ENCODE measurements at places on chromosomes 6 and 20. TPM values are rescaled to one million over a fixed set of nuclear protein-coding genes. Genes with fewer than 3 reads are reported as not detected.

DNA sequence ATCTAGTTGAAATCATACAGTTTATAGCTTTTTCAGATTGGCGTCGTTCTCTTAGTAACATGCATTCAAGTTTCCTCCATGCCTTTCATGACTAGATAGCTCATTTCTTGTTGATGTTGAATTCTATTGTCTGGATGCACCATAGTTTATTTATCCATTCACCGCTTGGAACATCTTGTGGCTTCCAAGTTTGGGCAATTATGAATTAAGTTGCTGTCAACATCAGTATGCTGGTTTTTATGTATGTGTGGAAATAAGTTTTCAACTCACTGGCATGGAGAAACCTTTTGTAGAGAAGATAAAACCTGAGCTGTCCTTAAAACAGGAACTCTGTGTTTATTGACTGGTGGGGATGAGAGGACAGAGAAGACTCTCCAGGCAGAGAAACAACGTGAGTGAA is 248.0 kb downstream of the CDC5L start:
- DNase-seq = no peak

GRCh38 chr6:2940010-2940850 is 31.1 kb downstream of the SERPINB6 start:
- peak; percentile 84 for DNase-seq

DNA sequence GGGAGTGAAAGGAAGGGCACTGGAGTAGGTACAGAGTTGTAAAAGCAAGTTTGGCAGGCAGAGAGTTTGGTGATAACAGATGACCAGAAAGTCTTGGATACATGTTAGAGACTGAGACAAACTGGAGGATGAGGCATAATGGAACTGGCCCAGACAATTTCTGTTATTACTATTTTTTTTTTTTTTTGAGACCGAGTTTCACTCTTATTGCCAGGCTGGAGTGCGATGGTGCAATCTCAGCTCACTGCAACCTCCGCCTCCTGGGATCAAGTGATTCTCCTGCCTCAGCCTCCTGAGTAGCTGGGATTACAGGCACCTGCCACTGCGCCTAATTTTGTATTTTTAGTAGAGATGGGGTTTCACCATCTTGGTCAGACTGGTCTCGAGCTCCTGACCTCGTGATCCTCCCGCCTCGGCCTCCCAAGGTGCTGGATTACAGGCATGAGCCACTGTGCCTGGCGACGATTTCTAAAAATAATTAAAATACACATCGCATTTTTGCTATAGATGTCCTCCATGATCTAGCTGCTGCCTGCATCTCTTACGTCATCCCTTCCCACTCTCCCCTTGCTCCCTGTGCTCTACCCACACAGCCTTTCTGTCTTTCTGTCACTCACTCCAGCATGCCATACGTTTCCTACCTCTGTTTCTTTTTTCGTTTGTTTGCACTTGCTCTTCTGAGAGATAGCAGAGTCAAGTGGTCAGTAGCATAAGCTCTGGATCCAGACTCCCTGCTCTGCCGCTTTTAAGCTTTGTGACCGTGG is 23.5 kb downstream of the MAPK14 start:
- DNase-seq = no peak

DNA sequence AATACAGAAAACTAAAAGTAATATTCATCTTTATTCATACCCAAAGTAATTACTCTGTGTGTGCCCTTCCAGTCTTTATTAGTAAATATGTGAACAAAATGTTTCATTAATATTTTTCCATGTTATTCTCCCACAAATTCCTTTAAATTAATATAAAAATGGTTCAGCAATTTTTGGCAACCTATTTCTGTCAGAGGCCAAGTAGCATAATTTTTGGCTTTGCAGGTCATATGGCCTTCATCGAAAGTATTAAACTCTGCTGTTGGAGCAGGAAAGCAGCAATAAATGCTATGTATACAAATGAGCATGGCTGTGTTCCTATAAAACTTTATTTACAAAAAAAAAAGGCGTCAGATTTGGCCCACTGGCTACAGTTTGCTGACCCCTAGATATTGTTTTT is 16.1 kb downstream of the ZC2HC1B start:
- DNase-seq = no peak

- DNase-seq = no peak
Observed at GRCh38 chr6:169162752-169163407, 90.8 kb downstream of the THBS2 start.

DNA sequence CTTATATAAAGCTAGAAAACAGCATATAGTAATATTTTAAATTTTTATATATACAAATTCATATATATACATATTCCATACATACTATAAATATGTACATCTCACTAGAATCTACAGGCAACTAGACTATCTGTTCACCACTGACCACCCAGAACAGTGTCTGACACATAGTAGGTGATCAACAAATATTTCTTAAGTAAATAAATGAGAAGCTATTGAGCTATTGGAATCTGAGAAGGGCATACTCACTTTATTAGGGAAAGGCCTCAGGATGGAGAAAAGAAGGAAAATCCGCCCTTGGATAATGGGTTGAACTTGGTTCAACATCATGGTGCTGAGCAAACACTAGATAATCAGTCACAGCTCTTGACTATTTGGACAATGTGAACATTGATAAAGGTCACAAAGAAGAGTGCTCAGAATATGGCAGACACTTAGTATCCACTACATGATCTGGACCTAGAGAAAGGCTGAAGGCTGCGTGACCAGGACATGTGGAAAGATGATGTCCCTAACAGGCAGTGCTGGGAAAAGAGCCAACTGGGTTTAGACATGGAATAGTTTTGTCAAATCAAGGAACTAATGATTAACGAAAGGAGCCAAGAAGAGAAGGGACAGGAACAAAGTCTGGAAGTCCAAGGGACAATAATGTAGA is 186.1 kb downstream of the TASP1 start:
- DNase-seq = no peak

DNA sequence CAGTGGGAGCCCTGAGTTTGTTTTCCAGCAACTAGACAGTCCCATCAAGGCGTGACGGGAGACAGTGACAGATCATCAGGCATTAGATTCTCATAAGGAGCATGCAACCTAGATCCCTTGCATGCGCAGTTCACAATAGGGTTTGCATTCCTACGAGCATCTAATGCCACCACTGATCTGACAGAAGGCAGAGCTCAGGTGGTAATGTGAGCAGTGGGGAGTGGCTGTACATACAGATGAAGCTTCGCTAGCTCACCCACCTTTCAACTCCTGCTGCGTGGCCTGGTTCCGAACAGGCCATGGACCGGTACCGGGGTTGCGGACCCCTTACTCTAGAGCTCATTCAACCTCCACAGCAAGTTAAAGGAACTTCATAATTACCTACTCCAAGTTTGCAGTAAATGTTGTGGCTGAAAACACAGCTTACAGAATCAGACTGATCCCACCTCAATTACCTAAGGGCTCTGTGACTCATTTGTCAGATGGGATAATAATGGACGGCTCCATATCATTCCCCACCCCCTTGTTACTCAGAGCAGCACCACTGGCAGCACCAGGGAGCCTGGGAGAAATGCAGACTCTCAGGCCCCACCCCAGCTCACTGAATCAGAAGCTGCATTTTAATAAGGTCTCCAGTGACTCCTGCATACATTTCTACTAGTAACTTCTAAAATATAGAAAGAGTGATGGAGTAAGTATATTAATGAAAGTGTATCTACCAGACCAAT is 15.7 kb downstream of the PXMP4 start:
- DNase-seq = no peak

DNA sequence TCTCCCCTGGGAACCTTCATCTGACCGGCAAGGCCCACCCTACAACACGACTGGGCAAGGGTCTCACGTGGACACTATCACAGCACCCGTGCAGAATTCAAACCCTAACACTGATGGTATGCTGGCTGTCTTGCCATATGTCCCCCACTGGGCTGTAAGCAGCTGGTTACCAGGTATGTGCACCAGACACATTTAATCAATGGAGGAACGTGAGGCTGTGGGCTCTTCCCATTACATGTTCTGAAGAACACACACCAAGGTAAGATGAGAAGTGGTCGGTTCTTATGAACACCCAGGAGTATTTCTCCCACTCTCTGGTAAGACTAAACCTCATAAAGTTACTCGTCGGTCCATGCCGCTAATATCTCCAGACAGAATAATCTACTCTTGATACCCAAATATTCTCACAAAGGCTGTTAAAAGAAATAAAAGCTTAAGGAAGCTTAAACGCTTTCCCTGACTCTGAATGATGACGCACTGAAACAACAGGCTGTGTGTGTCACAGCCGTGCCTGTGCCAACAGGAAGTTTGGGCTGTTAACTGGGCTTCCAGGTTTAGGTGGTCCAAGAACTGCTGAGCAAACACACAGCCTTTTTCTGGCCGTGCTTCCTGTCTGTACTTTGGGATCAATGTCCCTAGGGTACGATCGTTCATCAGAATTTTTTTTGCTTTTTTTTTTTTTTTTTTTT is 75.3 kb downstream of the SLC23A2 start:
- DNase-seq = no peak

DNA sequence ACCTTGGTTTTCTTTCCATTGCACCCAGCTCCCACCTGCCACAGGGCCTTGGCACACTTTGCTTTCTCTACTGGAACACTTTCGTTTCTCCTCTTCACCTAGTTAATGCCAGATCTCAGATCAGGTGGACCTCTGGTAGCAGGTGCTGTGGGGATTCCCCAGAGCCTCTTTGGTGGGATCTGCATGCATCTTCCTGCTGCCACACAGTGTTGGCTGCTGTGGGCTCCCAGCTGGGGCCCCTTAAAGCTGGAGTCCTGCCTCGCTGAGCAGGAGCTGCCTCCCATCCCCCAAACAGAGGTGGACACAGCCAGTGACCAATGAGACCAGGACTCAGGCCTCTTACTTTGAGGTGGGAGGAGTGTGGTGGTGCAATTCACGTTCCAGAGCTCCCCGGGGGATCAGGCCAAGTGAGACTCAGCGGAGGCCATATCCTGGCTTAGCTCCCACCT is 28.4 kb downstream of the CEBPB start:
- DNase-seq = no peak

- DNase-seq = no peak
Observed at GRCh38 chr20:33789109-33789857, 21.9 kb upstream of the CHMP4B start.

- no peak for DNase-seq
Observed at GRCh38 chr20:11221046-11221445, 547.2 kb upstream of the JAG1 start.

GRCh38 chr6:62265906-62266525 is 20.0 kb downstream of the KHDRBS2 start:
- DNase-seq = no peak

Gene CD93
- total RNA-seq = 1.7 TPM

Gene TRIM15
- not detected for total RNA-seq

Gene PACRG
- not detected for total RNA-seq

Gene MICA
- total RNA-seq = 10.5 TPM

Gene EPHA7
- not detected for total RNA-seq

Gene DCDC2
- not detected for total RNA-seq
